NCI-H2081 (cell line): ENCODE measurements at places on chromosomes 4 and X.
A peak's percentile ranks its signal among the peaks of the same experiment; 100 is the strongest.

GRCh38 chr4:115126491-115126890 is 13.1 kb upstream of the NDST4 start:
- no peak for DNase-seq

- DNase-seq = no peak
These were observed 180.7 kb upstream of the PGRMC2 start for GRCh38 chr4:128468123-128468989.

DNA sequence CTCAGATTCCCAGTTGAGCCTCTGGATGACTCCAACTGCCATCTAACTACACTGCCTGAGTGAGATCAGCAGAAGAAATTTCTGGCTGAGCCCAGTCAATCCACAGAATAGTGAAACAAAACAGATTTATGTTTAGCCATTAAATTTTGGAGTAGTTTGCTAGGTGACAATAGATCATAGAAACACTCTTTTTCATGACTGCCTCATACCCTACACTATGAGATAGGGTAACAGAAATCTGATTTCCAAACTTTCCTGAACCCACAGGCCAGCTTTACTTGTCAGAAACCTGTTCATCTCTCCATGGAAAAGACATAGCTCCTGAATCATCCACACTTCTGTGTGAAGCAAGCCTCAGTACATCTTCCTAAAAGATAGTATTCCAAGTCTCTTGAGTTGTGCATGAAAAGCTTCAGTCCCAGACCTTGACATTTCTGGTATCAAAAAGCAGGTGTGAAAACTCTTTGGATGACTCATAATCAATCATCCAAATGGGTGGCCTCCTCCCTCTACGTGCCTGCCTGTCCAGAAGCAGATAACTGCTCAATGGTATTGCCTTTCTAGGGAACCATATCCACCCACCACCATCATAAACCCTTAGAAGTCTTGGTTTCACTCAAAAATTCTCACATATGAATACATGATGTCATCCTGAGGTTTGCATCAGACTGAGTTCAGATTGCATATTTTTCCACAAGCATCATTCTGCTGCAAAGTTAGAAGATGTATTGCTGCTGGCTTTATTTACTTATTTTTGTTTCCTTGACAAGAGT is 47.5 kb upstream of the RAP2C start:
- no peak for DNase-seq

GRCh38 chrX:45379236-45379635 is 178.6 kb upstream of the DIPK2B start:
- DNase-seq = no peak

- no peak for DNase-seq
These were observed 140.5 kb downstream of the CHRNA9 start for GRCh38 chr4:40475609-40476008.

GRCh38 chrX:133543654-133544053 is 128.4 kb upstream of the GPC4 start:
- no peak for DNase-seq

- no peak for DNase-seq
These were observed 239.7 kb downstream of the RAB28 start for GRCh38 chr4:13244444-13244843.

GRCh38 chr4:34950926-34951325 is 1293.4 kb downstream of the ARAP2 start:
- peak; percentile 16 for DNase-seq

DNA sequence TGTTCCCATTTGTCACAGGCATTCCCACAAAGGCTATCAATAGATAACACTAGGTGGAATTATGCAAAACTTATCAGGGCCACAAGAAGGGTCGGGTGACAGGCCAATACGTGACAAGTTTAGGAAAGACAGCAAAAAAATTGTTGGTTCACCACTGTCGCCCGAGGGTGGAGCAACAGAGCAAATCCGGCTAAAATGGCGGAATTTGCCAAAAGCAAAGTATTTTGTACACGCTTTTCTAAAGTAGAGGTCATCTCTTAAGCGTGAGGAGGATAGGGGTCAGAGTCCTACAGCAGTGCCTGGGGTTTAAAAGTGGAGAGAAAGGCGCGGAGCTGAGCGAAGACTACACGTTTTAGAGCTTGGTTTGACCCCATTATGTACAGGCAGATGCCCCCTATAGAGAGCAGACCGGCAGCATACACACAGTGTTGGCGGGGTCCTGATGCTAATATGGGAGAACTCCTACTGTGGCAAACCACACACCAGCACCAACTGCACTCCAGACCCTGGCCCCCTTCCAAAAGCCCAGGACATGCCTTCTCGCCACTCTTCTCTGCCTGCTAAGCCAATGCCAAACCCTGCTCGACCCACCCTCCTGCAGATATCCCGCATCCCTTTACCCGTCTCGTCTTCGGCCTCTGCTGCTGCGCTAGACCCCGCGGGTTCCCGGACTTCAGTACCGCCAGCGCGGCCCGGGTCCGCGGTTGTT is 733 bp downstream of the CCNA2 start:
- DNase-seq = peak; percentile 52

GRCh38 chr4:16952462-16952871 is 54.0 kb upstream of the LDB2 start:
- no peak for DNase-seq

- DNase-seq = no peak
These were observed 198.7 kb downstream of the TMA16 start for GRCh38 chr4:163693211-163693610.

DNA sequence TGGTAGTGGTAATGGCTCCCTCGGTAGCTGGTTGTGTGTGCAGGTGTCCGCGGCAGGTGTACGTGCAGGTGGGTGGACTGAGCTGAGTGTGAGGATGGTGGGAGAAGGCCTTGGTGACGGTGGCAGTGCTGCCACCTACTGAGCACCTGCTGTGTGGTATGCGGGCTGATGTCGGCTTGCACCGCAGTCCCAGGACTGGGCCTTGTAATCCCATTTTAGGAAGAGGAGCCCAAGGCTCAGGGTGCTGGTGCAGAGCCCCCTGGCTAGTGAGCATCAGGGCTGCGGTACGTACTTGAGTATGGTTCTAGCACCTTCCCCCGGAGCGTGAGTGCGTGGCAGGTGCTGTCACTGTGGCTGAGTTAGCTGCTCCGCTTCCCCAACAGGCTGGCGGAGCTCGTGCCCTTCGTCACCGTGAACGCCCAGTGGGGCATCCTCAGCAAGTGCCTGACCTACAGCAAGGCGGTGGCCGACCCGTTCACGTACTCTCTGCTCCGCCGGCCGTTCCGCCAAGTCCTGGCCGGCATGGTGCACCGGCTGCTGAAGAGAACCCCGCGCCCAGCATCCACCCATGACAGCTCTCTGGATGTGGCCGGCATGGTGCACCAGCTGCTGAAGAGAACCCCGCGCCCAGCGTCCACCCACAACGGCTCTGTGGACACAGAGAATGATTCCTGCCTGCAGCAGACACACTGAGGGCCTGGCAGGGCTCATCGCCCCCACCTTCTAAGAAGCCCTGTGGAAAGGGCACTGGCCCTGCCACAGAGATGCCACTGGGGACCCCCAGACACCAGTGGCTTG is 5.7 kb upstream of the CPZ start:
- DNase-seq = no peak
